ENCODE measurements at places on chromosomes 13 and 19.

GRCh38 chr19:15252398-15253018 is 20.3 kb upstream of the EPHX3 start:
- DNase-seq, result peak; percentile 34

- DNase-seq, result no peak
Observed at GRCh38 chr13:113421673-113422270, 31.5 kb downstream of the ADPRHL1 start.

- DNase-seq, result no peak
Observed at GRCh38 chr13:114248011-114248410, 13.3 kb downstream of the CDC16 start.

DNA sequence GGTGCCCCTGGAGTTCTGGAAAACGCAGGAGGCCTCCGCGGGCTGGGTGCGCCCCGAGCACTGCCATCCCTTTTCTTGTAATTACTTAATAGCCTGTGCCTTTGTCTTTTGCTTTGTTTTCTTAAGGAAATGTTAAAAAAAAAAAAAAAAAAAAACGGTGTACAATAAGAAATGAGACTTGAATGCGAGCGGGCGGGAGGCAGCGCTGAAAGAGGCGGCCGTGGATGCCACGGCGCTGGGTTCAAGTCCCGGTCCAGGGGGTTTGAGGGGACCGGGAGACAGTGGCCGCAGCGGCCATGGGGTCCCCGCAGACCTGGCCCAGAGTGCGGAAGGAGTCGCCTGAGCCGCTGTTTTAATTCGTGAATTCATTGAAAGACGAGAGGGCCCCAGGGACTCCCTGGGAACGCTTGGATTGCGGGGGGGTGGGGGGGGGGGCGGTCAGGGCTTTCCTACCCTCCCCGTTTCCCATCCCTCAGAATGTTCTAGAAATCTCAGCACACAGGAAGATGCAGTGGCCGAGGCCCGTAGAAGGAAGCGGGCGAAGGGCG is 349.2 kb upstream of the ARGLU1 start:
- no peak for DNase-seq

DNA sequence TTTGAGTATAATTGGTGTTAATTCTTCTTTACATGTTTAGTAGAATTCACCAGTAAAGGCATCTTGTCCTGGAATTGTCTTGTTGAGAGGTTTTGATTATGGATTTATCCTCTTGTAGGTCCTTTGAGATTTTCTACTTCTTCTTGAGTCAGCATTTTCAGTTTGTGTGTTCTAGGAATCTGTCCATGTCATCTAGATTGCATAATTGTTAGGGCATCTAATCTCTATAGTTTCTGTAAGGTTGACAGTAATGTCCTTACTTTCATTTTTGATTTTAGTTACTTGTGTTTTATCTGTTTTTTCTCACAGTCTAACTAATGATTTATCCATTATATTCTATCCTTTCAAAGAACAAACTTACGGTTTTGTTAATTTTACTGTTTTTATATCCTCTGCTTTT is 492.0 kb downstream of the FGF9 start:
- DNase-seq, result no peak

- DNase-seq, result no peak
Observed at GRCh38 chr13:113796211-113796963, 37.4 kb downstream of the TMEM255B start.

GRCh38 chr19:49908480-49909420 is 12.1 kb upstream of the IL4I1 start:
- DNase-seq, result no peak

DNA sequence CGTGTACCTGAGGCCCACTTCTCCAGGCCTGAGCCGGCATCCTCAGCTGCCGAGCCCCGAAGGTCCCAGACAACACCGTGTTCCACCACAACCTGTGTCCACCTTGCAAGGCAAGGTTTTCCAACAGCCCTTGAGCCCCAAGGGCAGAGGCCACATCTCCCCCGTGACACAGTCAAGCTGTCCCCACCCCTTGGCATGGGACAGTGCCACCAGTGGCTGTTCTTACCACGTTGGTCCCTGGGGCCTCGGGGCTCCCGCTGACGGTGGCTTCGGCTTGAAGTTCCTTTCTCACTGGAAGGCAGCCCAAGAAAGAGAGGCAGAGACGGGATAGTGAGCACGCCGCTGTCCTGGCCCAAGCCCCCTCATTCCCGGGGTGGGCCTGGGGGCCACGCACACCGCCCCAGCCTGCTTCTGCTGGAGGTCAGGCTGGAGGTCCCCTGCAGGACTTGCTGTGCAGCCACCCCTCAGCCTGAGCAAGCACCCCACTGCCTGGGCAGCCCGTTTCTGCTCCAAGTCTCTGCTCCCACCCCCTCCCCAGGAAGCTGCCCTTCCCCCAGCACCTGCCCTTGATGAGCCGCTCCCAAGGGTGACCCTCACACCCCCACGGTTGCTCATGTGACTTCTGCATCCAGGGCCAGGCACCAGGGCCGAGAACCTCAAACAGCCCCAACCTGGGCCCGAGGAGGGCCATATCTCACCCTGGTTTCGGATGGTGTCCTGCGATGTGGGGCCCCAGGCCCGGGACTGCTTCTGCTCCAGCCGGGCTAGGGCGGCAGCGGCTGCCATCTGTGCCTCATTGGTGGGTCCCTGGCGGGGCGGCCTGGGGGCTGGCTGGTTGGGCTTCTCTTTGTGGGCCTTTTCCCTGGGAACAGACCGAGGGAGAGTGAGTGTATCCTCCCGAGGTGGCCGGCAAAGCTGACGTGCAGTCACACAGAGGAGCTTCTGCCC is 4.1 kb downstream of the UBXN6 start:
- DNase-seq, result no peak

DNA sequence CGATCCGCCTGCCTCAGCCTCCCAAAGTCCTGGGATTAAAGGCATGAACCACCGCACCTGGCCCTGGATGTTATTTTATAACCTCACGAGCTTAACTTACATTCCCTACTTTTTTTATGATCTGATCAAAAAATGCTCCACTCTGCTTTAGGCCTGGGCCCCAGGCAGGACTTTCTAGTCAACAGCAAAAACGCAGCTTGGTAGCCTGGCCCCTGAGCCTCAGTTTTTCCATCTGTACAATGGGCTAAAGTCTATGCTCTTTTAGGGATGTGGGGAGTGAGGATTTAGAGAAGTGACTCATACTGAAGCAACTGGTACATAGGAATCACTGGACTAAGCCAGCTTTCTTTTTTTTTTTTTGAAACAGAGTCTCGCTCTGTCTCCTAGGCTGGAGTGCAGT is 11.9 kb upstream of the PIK3R2 start:
- no peak for DNase-seq

DNA sequence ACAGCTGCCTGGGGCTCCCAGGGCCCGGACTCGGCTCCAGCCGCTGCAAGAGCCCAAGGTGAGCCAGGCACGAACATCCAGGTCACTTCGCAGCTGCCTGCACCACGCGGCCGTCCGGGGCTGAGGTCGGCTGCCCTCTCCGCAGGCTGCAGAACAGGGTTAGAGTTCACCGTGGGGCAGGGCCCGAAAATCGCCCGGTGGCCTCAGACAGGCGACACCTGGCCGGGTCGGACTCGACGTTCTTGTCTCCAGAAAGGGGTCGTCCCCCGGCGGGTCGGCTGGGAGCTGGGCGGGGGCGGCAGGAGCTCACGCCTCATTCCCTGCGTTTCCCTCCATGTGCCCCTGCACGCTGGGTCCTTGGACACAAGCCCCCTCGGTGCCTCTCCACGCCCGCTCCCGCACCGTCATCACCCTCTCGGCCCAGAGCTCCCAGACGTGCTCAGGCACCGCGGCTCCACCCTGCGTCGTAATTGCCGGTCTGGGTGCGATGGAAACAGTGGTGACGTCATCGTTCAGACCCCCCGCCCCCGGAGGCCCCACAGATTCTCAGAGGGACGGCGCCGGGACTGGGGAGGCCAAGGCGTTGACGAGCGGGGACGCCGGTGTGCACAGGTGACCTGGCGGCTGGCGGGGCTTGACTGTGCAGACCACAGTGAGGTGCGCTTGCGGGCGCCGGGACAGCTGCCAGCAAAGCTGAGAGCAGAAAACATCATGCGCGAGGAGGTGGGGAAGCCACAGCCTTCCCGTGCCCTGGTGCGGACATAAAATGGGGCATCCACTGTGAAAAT is 4.0 kb upstream of the GRIN3B start:
- DNase-seq, result peak; percentile 38

GRCh38 chr13:30370916-30371521 is 51.3 kb upstream of the UBE2L5 start:
- DNase-seq, result no peak

DNA sequence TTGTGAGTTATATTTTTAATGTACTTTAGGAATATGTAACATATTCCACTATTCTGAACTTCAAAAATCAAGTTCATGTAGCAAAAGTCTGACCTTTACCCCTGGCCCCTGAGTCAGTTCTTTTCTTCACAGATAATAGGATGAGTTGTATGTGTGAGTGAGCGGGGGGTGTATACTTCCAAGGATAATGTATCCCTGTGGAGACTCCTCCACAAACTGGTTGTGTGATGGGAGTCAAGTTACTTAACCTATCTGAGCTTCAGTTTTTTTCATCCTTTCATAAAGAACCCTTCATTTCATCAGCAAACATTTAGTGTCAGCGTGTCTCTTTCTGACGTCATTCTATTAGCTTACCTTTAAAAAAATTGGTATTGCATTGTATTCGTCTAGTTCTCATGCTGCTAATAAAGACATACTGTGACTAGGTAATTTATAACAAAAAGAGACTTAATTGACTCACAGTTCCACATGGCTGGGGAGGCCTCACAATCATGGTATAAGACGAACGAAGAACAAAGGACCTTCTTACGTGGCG is 288.1 kb upstream of the GPC6 start:
- DNase-seq, result no peak

- DNase-seq, result no peak
Observed at GRCh38 chr13:91157273-91158016, 190.0 kb upstream of the MIR17HG start.

DNA sequence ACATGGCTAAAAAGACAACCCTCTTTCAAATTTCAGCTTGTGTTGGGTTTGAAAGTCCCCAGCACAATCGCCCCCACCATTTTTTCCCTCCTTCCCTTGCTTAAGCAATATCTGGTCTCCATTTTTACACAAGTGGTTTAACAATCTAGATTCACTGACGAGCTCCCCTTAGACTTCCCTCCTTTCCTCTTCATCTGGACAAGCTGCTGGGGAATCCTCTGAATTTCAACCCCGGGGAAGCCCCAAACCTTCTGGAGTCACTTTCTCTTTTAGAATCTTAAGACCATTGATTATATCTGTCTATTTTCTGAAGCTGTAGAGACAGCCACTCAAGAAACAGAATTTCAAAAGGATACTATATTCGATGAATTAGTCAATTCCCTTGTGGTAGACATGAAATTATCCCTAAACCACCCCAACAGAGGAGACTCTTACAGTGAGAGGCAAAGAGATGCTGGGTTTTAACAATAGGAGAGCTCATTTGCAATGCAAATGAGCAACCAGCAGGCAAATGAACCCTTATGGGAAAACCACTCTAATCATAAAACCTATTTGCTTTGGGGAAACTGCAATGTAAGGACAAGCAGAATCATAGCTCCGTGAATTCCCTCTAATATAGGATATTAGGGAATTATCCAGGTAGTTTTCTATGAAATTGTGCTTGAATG is 78.9 kb downstream of the TEX26 start:
- DNase-seq, result no peak

- no peak for DNase-seq
Observed at GRCh38 chr13:29978211-29978610, 127.8 kb upstream of the UBL3 start.

- no peak for DNase-seq
Observed at GRCh38 chr19:47232422-47233211, 1.6 kb upstream of the BBC3 start.

GRCh38 chr13:23273498-23273897 is 92.7 kb downstream of the SGCG start:
- no peak for DNase-seq

DNA sequence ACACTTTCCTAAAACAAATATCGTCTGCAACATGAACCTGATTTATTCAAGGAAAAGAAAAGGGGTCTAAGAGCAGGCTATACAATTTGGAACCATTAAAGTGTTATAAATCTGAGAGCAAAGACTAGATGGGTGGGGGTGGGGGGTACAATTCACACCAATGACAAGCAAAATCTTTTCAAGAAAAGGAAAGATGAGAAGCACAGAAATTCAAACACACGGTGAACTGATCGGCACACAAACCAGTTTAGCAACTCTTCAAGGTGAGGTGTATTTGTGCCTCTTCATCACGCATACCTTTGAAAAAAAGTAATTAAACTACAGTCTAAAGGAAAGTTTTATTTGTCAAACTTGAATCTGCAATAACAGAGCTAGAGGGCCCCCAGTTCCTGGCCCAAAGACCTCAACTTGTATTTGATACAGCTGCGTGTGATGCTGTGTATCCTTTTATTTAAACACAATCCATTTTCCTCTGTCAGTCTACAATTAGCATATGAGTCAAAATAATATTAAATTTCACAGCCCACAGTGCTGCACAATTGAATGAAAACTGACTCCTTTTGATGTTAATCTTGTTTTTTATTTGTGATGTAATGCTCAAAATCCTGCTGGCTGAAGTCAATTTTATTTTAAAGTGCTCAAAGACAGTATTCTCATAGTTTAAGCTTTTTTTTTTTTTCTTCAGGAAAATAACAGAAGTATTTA is 14.2 kb downstream of the EFNB2 start:
- no peak for DNase-seq

GRCh38 chr13:37618554-37618953 is 20.0 kb upstream of the POSTN start:
- no peak for DNase-seq

DNA sequence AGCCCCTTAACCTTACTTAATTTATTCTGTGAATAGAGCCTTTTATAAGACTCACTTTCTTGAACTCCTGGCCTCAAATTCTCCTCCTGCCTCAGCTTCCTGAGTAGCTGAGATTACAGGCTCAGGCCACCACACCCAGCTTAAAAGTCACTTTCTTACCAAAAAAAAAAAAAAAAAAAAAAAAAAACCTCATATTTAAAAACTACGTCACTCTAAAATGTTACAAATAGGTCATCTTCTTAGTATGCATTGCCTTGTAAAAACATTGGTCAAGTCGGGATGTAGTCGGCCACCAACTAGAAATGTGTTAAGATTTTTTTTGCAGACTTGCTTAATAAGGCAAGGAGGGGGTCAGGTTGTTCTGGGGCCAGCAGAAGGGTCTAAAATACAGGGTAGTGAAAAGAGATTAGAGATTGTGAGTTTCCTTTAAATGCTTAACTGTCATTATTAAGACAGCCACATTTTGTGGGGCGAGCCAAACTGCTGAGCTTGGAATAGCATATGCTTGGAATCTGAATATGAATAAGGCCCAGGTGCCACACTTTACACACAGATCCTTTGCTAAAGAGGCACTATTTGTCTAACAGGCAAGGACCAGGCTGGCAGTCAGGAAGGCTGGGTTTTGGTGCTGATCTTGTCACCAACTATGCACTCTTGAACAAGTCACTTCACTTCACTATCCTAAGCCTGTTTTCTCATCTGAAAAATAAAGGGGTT is 16.5 kb upstream of the IL17D start:
- no peak for DNase-seq

GRCh38 chr13:97640268-97640667 is 206.3 kb downstream of the RAP2A start:
- no peak for DNase-seq

- no peak for DNase-seq
Observed at GRCh38 chr13:39349391-39349960, 253.5 kb downstream of the LHFPL6 start.

Measured in cerebellum (tissue), 4 donors.